ENCODE measurements at places on chromosomes 4 and X.

DNA sequence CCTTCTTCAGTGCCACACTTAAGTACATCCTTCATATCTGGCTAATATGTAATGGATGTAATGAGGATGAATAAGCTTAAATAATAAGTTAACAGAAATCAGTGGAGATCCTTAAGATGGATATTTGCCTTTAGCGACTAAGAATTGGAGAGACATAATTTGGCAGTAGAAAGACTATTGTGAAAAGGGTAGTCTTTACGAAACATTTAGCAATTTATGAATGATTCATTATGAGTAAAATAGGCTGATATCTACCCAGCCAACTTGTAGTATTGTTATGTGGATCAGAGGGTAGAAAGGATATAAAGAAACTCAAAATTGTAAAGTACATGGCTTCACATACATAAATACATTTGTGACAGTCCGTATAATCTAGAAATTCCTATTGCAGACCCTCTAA is 2371.8 kb downstream of the PCDH7 start:
- no peak for DNase-seq

DNA sequence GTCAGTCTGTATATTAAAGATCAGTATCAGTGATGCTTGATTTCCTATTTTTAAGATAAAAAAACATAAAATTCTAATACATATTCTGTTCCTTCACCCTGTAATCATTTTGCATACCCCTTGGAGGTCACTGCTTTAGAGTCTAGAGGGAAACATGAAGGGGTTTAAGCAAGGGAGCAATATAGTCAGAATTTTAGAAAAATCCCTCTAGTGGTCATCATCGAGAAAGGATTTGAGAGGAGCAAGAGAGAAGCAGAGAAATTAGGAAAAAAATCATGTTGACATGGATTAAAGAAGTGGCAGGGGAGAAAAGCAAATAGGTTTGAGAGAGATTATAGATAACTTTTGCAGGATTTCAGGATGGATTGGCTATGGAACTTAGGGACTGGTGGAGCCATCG is 11.1 kb downstream of the APEX2 start:
- DNase-seq, result no peak

DNA sequence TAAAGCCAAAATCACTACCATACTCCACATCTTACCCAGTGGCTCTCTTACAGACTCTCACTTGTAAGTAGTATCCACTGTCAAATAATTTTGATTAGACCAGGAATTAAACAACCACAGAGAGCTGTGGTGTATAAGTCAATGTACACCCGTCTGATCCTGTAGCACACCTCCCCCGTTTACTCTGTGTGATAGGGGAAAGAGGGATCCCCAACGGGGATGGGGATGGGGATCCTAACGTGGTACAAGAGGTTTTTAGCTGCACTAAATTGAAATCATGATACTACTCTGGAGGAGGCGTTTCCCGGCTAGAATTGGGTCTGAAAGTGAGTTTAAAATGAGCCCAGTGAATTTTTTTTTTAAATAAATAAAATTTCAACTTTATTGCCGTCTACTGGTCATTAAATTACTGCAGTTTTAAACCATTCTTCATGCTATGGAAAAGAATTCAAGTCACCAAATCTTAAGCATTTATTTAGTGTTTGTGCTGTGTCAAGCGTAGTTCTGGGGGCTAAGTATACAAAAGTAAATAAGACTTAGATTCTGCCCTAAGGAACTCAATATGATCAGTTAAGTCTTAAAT is 76.6 kb downstream of the INTS12 start:
- no peak for DNase-seq

GRCh38 chr4:125358453-125358852 is 43.7 kb downstream of the FAT4 start:
- DNase-seq, result no peak

- peak; percentile 55 for DNase-seq
Measured at GRCh38 chr4:150583287-150584110, 1.5 kb downstream of the MAB21L2 start.

GRCh38 chrX:105646592-105647372 is 175.6 kb upstream of the NRK start:
- DNase-seq, result no peak

- peak; percentile 66 for DNase-seq
Measured at GRCh38 chrX:9153300-9153699, 119.4 kb upstream of the FAM9B start.

DNA sequence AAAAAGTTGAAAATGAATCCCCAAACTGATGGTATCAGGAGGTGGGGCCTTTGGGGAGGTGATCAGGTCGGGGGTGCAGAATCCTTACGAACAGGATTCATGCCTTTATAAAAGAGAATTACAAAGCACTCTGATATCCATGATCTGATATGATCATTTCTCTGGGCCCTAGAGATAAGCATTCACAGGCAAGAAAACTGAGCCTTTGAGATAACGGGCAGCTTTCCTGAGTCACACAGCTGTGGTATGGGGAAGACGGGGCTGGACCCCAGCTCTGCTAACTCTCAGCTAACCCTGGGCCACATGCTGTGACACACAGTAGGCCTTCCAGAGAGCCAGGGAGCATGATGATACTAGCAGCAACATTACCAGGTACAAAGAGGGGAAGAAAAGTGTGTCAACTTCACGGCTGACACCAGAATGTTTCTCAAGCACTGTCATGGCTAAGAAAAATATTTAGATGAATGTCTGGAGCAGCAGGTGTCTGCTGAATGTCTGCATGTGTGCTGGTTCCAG is 85.1 kb downstream of the SLC2A9 start:
- no peak for DNase-seq

DNA sequence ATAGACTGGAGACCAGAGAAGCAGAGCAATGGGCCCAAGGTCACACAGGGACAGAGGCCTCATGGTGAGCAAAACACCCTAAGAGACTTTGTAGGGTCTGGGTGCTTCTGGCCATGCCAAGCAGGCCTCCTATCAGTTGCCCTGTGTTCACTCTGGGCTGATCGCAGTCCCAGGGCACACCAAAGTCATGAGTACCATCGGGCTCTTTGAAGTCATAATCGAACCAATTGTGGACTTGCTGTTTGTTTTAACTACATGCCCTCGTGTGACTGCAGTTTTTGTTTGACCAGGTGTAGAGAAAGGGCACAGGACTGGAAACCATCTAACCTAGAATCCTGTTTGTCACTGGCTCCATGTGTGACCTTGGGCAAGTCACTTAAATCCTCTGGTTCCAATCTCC is 172.5 kb upstream of the CPEB2 start:
- no peak for DNase-seq

- peak; percentile 30 for DNase-seq
Measured at GRCh38 chr4:170675568-170676262, 586.0 kb upstream of the AADAT start.

DNA sequence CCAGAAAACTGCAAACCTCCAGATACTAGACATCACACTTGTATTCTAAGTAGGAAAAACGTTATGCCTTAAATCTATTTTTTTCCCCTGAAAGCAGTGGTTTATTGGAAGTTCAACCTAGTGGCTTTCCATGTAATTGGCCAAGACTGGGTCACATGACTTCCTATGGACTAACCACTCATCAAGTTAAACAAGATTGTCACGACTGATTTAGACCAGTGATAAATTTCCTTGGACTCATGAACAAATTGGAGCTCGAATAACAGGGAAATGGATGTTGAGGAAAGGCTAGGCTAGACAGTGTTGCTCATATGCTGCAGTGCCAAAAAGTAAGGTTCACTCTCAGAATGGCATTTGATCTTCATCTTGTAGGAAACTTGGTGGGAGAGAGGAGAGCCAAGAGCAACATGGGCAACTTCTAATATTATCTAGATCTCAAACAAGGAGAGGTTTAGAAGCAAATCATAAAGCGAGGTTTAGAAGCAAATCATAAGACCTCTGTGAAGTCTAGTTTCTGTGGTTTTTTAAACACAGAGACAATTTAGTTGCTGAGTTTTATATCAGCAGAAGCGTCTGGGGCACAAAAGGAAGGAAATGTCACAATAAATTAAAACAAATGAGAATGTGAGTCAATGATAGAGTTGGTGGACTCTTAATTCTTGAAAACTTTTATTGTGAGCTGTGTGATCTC is 165.6 kb upstream of the BOD1L1 start:
- DNase-seq, result no peak

GRCh38 chrX:100404851-100405250 is 5.2 kb downstream of the PCDH19 start:
- no peak for DNase-seq

DNA sequence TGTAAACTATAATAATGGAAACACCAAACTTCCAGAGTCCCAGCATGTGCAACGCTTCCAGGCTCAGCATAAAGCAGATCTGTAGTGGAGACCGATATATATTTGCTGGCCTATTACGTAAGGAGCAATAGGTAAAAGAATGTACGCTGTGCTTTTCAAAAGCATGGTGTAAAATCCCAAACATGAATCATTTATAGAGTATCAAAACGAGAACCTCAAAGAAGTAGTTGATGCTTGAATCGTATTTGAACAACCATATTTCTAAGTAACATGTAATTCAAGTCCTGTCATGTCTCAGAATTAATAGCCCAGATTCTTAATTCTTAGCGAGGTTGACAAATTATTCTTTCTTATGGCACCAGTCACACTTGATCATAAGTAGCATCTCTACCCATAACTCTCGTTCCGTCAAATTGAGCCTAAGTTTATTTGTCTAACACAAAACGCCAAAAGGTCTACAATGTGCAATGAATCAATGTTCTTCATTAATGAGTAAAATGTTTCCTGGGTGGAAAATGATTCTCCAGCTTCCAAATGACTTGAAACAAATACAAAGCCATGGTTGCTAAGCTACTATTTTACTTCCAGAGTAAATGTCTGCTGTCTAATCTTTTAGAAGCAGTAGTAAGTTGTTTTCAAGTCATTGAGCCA is 811.5 kb upstream of the FRG1 start:
- no peak for DNase-seq

GRCh38 chr4:2007804-2008670 is 737 bp downstream of the NELFA start:
- DNase-seq, result no peak

DNA sequence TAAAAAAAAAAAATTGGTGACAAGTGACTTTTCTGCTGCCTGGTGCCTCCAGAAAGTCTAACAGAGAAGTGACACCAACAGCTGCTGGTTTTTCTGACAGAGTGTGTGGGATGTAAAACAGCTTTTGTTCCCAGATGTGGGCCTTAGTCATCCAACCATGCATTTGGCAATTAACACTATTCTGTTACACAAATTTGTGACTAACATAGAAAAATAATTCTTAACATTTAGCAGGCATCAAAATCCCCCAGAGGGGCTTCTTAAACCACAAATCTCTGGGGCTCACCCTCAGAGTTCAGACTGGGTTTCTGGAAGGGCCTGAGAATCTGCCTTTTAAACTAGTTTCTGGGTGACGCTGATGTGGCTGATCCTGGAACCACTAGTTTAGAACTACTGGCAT is 100.5 kb upstream of the PCDH7 start:
- DNase-seq, result no peak

- DNase-seq, result no peak
Measured at GRCh38 chr4:79132826-79133225, 193.0 kb downstream of the NAA11 start.

- DNase-seq, result no peak
Measured at GRCh38 chr4:184500748-184501589, 26.6 kb upstream of the IRF2 start.

GRCh38 chr4:81021981-81022380 is 8.5 kb upstream of the BMP3 start:
- DNase-seq, result no peak

DNA sequence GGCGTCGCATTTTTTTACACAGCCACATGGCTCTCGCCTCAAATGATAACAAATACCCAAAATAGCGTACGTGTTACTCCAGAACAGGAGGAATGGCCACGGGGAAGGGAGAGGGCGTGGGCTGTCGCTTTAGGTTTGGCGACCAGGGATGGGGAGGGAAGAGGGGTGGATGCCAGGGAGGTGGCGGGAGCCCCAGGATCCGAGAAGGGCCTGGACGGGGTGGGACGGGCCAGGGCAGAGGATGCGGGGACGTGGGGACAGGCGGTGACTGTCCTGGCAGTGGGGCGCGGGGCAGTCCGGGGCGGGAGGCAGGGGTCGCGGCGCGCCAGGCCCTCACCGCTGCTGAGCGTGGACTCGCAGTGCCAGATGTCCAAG is 631 bp downstream of the TMEM47 start:
- no peak for DNase-seq

GRCh38 chr4:31104577-31104976 is 384.4 kb downstream of the PCDH7 start:
- no peak for DNase-seq

GRCh38 chrX:40197071-40197470 is 99.3 kb upstream of the BCOR start:
- DNase-seq, result no peak

DNA sequence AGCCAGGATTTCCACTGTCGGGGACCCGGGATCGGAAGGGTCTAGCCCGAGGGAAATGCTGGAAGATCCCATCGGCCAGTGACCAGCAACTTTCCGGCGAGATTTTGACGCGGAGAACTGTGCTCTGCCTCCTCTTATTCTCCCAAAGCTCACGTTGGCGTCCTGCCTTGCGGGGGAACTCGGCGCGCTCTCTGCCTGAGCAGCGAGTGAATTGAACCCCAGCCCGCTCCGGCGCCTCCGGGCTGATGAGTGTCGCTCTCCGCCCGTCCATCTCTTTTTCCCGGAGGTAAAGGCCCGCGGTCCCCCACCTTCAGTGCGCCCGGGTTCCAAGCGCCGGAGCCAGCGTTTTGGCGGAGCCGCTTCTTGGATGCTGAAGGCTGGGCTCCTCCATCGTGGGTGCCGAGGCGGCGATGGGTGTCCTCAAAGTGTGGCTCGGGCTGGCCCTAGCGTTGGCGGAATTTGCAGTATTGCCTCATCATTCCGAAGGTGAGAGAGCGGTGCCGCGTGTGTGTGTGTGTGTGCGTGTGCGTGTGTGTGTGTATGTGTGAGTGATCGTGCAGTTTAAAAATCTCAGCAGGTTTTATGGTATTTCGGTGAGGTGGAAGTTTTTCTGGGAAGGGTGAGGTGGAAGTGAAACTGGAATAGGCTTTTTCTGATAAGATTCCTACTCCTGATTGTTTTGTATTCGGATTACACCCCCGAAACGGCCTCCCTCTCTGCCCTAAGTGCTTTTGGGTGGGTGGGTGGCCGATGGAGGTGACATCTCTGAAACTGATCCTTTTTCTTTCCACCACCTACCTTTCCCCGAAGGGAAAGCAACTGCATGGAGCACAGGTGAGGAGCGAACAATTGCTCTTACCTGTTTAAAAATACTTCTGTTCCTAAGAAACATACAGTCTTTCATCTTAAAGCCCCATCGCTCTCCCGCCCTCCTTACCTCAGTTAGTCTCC is 752 bp downstream of the FRAS1 start:
- peak; percentile 23 for DNase-seq

GRCh38 chr4:115275615-115276014 is 162.2 kb upstream of the NDST4 start:
- DNase-seq, result no peak

- DNase-seq, result no peak
Measured at GRCh38 chr4:137700751-137701150, 168.5 kb upstream of the PCDH18 start.

- DNase-seq, result no peak
Measured at GRCh38 chr4:99815597-99816011, 1.0 kb upstream of the DAPP1 start.

GRCh38 chr4:82842593-82842992 is 44.0 kb upstream of the SCD5 start:
- no peak for DNase-seq

GRCh38 chr4:75325318-75325979 is 188.8 kb downstream of the RCHY1 start:
- no peak for DNase-seq

- DNase-seq, result peak; percentile 7
Measured at GRCh38 chr4:112183252-112183651, 38.0 kb downstream of the FAM241A start.
